ENCODE measurements at places on chromosomes 5 and 9.

DNA sequence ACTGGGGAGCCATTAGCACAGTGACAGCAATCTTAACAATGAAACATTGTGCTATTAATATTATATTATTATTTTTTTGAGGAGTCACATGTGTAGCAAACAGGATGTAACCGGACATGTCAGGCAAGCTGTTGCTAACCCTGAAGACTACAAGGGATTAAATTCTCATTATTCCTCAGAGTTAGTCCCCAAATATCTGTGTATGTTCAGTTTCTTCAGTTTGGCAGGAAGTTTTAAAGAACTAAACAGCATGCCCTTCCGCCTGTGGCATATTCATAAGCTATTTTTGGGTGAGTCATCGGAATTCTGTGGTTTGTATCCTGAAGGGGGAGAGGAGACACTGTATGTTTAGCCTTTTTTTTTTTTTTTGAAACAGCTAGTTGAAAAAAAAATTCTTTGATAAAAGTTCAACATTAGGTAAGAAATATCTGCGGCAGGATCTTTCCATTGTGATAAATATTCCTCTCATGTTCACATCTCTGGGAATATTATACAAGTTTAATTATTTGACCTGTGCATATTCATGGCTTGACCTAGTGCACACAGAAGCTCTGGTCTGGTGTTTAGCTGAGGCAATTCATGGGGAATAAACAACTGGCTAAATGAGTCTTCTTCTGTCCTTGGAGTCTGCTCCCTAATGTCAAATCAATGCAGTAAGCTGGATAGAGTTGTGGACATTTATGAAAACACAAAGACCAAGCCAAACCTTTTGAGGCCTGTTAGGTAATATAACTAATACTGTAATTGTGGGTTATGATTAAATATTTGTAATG, 202.7 kb upstream of the CDKN2B start:
- no peak for DNase-seq

- peak; percentile 9 for DNase-seq
Observed at GRCh38 chr9:120619751-120620655, 40.0 kb upstream of the CDK5RAP2 start.

DNA sequence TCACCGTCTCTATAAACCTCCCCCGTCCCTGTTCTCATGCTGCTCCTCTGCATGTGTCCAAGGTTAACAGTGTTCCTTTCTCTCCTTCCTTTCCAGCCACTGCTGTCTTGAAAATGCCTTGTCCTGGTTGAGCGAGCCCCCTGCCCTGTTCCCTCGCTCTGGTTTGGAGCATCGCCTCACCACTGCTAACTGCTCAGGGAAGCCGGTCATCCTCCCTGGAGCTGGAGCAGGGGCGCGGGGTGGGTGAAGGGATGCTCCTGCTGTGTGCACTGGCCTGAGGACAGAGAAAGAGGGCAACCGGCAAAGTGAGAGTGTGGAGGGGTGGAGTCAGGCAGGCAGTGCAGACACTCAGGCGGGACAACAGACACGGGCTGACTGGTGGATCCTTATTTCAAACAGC, 19.4 kb downstream of the UBE2QL1 start:
- DNase-seq: no peak

DNA sequence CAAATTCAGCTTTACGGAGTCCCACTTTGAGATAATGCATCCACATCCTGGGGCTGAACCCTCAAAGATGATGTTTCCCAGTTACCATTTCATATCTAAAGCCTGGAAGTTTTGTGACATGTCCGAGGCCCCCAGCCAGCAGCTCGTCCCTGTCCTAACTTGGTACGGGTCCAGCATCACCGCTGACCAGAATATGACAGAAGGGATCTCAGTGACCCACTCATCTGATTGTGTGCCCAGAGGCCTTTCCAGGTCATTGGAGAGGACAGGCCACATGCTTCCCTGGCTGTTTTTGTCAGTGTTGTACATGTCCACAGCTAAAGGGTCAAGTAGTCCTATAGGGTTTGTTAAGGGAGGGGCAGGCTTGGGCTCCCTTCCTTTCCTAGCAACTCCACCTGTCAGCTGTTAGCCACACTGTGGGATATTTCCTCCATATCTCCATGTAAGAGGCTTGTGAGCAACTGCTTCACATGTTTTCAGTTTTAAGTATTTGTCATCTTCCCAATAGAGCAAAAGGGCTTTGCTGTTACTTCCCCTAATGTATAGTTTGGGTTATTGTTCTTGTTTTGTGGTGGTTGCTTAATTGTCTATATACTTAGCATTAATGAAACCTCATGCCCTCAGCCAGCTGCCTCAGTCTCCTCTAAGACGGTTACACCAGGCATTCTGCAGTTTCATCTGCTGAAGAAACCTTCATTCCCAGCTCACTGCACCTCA, 33.4 kb downstream of the SECISBP2 start:
- DNase-seq: no peak

DNA sequence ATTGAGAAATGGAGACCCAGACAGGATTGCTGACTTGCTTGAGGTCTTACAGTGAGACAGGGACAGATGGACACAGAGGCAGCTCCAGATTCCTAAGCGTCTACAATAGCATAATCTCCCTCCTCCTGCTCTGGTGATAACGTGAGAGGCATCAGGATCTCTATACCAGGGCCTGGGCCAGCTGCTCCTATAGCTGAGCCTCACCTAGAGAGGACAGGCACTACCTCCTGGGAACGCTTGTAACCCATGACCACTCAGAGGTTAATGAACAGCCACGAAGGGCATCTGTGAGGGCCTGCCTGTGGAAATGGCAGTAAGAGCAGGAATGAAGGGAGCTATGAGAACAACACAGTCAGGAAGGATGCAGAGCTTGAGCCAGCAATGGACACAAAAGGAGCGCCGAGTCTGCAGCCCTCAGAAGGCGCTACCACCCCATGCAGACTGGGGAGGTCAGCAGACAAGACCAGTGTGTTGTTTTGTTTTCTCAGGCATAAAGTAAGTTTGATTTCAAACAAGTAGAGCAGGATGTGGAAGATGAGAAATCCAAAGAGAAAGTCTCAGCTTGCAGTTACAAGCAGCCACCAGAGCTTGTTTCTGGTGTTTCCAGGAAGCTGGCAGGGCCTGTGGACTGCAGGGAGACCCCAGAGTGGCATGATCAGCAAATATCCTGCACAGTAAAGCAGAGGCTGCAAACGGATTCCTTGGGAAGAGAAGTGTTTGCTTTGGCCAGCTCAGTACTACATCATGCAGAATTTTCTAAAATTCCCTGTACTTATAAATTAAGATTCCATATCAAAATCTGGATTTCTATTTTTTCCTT, 17.4 kb downstream of the ANKS6 start:
- no peak for DNase-seq

DNA sequence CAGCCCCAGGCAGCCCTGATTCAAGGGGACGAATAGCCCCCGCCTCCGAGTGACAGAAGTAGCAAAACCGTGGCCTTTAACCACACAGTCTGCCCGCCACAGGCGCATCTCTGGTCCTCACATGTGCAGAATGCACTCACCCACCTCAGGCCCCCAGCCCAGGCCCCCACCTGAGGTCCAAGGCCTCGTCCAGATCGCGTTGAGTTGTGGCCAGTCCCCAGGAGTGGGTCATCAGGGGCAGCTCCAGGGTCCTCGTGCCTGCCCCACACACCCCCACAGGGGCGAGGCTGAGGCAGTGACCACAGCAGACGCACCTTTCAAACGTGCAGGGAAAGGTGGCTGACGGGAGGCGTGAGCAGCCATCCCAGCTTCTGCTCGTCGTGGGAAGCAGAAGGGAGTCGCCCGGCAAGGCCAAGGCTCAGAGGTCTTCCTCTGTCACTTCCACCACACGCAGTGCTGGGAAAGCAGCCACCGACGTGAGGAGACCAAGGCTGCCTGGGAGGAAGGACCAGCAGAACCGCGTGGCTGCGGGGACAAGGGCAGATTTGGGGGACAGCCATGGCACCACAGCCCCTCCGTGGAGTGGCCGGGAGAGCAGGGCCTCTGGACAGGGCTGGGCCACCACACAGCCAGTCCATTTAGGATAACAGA, 77.8 kb upstream of the OTULINL start:
- no peak for DNase-seq

DNA sequence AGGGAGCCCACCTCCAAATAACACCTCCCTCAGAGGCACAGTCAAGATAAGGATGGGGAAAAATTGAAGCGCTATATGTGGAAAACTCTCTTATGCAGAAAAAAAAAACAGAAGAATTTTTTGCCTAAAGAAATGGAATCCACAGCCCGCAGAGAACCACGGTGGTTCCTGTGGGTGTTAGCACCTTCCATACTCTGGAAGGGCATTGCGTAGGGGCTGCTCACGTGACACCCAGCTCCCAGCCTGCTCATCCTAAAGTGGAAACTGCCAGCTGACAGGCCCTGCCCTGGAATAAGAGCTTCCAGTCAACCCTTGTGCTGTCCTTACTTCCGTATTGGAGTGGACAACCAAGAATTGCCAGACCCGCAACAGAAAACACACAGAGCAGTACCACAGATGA, 142.5 kb downstream of the FSTL4 start:
- DNase-seq: no peak

- DNase-seq: peak; percentile 38
Observed at GRCh38 chr9:20623021-20623747, 885 bp upstream of the MLLT3 start.

GRCh38 chr9:127277099-127277498, 12.5 kb downstream of the GARNL3 start:
- no peak for DNase-seq

GRCh38 chr9:19442240-19442639, 33.4 kb downstream of the ACER2 start:
- no peak for DNase-seq

- DNase-seq: no peak
Observed at GRCh38 chr5:1728846-1729245, 70.8 kb downstream of the MRPL36 start.

- DNase-seq: no peak
Observed at GRCh38 chr5:131986161-131986912, 25.1 kb downstream of the ACSL6 start.

- no peak for DNase-seq
Observed at GRCh38 chr9:110799396-110799795, 130.8 kb downstream of the MUSK start.

DNA sequence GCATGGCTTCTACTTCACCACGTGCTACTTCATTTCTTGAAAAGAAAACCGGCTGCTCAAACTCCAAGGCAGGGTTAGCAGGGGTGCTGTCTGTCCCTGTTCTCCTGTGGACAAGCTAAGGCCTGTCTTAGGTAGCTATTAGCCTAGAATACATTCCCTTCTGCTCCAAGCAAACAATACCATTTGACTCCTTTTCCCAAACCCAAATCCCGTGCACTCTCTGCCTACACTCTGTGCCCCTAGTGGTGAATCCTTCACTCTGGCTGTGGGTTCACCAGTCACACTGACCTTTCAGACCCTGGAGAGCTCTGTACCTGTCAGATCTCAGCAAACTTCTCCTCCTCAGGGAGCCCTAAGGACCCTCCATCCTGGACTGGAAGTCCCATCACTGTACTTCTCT, 211.6 kb downstream of the SLIT3 start:
- DNase-seq: no peak

- DNase-seq: no peak
Observed at GRCh38 chr5:88769165-88769564, 113.8 kb downstream of the MEF2C start.

- peak; percentile 19 for DNase-seq
Observed at GRCh38 chr5:170638454-170639220, 134.8 kb downstream of the KCNIP1 start.

DNA sequence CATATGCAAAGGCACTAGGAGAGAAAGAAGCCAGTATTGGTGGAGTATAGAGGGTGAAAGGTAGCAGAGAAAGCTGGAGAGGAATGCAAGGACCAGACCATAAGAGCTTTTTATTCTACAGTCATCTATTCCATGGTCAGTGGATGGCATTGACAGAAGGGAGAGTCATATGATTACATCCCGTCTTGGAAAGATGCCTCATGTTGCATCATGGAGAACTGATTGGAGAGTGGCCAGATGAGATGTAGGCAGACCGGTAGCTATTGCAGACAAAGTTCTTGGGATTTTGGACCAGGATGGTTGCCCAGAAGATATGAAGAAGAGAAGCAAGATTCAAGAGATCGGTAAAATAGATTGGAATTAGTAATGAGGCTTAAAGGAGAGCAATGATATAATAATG, 260.7 kb downstream of the CHSY3 start:
- DNase-seq: no peak

GRCh38 chr9:124291801-124292396, 34.1 kb downstream of the NEK6 start:
- DNase-seq: peak; percentile 21

- no peak for DNase-seq
Observed at GRCh38 chr9:37746448-37747270, 6.9 kb upstream of the TRMT10B start.

DNA sequence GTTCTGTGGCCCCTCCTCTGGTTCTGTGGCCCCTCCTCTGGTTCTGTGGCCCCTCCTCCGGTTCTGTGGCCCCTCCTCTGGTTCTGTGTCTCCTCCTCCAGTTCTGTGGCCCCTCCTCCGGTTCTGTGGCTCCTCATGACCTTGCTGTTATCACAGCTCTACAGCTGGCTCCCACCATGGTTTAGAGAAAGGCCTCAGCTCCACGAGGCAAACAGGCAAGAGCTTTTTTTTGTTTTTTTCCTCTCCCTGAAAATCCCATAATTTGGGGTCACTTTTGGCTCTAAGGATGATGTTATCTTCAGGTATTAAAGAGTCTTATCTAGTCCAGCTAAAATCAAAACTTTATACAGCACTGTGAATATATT, 31.8 kb downstream of the C5orf15 start:
- no peak for DNase-seq

- no peak for DNase-seq
Observed at GRCh38 chr9:127595611-127596010, 16.5 kb upstream of the STXBP1 start.

DNA sequence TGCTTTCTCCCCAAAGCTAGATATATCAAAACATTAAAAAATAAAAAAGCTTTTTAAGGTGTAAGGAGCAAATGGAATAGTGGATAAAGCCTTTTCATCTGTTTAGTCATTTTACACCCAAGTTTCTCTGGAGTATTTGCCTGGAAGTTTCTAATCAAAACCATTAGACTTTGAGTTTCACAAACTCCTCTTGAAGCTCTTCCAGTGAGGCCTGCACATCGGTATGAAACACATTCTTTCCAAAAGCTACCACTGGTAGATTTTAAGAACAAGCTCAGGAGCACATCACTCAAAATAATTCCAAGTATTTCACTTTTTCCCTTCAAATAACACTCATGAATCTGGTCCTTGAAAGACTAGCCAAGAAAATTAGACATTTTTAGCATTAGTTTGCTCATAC, 5.7 kb downstream of the TRIM52 start:
- no peak for DNase-seq

DNA sequence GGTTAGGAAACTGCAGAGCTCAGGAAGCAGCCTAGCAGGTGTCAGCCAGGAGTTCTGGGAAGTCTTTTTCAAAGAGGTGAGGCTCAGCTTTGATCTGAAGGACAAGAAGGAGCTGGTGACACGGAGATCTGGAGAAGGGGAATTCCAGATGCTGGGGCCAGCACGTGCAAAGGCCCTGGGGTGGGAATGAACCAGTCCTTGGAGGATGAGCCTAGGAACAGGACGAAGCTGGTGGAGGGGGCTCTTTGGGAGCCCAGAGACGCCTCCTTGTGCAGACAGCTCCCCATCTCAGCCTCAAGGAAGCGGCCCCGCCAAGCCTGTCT, 15.2 kb upstream of the RNU6ATAC start:
- no peak for DNase-seq

GRCh38 chr9:16119261-16120230, 566.7 kb downstream of the CCDC171 start:
- no peak for DNase-seq

All from stimulated activated CD8-positive, alpha-beta memory T cell treated with anti-CD3 and anti-CD28 coated beads, Interleukin-12 subunit alpha, Interleukin-12 subunit beta, amount 100 ng/mL, for 4 hours (primary cell).